Left ventricle myocardium inferior (tissue), 1 donor: ENCODE measurements at places on chromosomes 4 and X. TPM values are rescaled to one million over a fixed set of nuclear protein-coding genes. Genes with fewer than 3 reads are reported as not detected.

The RGN gene
- total RNA-seq, result 18.8 TPM

The TLL1 gene
- total RNA-seq, result 1.0 TPM

The ITIH6 gene
- not detected for total RNA-seq

GRCh38 chrX:46444011-46444410 lies 101.2 kb downstream of the ZNF674 start:
- DNase-seq, result no peak

- DNase-seq, result no peak
Measured at GRCh38 chr4:162706051-162706450, 460.6 kb downstream of the NAF1 start.
